ENCODE measurements at places on chromosomes 6 and 20.

DNA sequence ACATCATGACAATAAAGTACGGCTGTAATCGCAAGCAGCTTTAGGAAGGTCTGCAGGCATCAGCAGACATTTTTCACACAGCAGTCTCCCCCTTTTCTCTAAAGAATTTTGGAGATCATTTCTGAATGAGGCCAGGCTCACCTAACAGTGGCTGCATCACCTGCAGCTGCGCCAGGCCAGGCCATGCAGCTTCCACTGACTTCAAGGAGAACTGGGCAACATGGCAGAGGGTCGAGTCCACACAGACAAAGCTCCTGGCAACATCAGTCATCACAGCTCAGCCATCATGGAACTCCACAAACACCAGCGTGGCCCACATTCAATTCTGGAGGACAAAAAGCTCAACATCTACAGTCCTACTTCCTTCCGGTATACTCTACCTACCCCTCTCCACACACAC lies 17.8 kb upstream of the FOXC1 start:
- DNase-seq: no peak

DNA sequence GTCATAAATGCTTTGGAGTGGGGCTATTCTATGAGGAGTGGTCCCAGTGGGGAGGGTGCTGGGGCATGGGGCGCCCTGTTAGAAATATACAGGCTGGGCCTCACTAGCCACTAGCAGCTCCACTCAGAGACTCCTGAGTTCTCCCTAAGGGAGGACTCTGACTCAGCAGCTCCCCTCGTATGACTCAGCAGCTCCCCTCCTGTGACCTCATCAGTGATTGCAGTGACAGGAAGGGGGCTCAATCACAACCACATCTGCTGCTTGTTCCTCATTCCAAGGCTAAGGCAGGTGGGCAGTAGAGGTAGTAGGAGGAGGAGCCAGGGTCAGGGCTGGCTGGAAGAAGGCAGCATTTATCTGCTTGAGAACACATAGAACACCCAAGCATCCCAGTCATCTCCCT lies 73.7 kb downstream of the PRND start:
- DNase-seq: peak; percentile 72

DNA sequence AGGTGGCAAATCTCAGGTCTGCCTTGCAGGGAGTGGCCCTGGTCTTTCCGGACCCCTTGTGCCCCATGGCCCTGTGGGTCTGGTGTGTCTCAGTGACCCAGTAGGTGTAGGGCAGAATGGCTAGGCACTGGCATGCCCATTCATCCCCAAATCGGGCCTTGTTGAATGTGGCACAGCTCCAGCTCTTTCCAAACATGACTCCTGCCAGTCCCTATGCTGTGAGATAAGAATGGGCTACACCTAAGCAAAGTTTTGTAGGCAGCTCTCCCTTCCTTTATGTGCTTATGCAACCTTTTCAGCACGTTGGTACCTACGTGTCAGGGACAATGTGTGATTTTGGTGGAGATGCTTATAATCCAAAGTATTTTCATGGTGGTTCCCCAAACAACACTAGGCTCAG lies 33.9 kb downstream of the FOXO3 start:
- no peak for DNase-seq

DNA sequence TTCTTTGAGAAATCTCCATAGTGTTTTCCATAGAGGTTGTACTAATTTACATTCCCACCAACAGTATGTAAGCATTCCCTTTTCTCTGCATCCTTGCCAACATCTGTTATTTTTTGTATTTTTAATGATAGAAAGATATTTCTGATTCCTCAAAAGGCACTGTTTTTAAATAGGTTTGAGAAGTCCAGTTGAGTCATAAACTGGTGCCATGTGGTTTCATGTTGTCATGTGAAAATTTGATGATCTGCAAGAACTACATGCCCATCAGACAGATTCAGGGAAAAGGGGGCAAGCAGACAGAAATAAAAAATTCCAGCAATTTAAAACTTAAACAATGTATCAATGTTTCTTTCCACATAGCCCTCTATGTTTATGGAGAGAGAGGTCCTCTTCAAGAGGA lies 227.5 kb downstream of the KCNQ5 start:
- DNase-seq: peak; percentile 55

GRCh38 chr6:6812427-6812826 lies 223.9 kb downstream of the LY86 start:
- DNase-seq: no peak

- no peak for DNase-seq
Measured at GRCh38 chr6:89250239-89250638, 33.1 kb upstream of the GABRR1 start.

GRCh38 chr20:41087777-41088176 lies 49.6 kb upstream of the PLCG1 start:
- no peak for DNase-seq

- peak; percentile 52 for DNase-seq
Measured at GRCh38 chr20:59518881-59519706, 85.2 kb upstream of the PHACTR3 start.

DNA sequence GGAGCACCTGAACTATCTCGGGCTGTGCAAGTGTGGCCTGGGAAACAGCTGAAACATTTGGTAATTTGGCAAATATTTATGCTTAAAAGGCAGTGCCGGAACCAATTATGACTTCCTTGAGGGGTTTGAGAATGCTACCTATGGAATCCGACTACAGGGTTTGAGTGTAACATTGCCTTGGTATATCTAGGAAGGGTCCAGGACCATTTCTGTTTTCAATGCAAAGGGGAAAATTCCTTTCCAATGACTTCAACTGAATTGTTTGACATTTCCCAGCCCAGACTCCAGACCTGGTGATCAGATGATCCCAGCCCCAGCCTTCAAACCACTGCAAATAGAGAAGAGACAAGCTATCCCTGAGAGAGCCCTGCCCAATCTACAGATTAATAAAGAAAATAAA lies 4.6 kb upstream of the PPP1R3G start:
- no peak for DNase-seq

DNA sequence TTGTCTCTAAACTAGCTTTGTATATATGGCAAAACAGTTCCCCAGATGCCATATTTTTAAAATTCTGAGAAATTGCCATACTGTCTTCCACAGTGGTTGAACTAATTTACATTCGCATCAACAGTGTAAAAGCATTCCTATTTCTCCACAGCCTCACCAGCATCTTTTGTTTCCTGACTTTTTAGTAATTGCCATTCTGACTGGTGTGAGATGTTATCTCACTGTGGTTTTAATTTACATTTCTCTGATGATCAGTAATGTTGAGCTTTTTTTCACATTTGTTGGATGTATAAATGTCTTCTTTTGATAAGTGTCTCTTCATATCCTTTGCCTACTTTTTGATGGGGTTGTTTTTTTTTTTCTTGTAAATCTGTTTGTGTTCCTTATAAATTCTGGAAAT lies 1222.7 kb upstream of the CITED2 start:
- no peak for DNase-seq

GRCh38 chr6:37097335-37097734 lies 72.6 kb upstream of the PIM1 start:
- DNase-seq: no peak

- DNase-seq: no peak
Measured at GRCh38 chr6:166235666-166236292, 68.1 kb upstream of the TBXT start.

- DNase-seq: no peak
Measured at GRCh38 chr6:29504961-29505360, 17.2 kb upstream of the MAS1L start.

DNA sequence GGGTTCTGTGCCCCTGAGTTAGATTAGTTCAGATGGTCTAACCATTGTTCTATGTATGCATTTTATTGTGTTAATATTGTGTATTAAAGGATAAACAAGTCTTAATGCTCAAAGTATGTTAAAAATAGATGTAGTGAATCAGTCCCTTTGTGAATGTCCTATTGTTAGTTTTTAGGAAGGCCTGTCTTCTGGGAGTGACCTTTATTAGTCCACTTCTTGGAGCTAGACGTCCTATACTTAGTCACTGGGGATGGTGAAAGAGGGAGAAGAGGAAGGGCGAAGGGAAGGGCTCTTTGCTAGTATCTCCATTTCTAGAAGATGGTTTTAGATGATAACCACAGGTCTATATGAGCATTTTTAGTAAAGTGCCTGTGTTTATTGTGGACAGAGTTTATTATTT lies 12.3 kb upstream of the HMGN4 start:
- DNase-seq: no peak

GRCh38 chr6:29723262-29723665 lies at the start of gene HLA-F:
Gene HLA-F (plus strand): TSS chr6:29723434. CDS start chr6:29723464, 30 bp downstream.
- peak; percentile 73 for DNase-seq

DNA sequence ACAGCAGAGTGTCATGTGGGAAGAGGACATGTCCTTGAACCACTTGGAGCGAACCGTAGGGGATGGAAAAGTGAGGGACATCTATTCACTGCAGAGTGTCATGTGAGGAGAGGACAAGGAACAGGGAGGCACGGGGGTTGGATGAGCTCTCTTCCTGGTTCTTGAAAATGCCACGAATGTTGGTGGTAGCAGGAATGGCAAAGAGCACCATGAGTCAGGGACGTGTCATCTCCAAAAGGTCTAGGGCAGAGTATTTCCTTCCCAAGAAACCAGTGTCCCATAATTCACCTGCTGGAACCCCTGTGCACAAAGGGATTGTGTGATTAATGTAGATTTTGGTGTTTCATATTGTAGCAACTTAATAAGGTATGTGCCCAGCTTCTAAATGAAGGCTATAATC lies 136.8 kb downstream of the BFSP1 start:
- DNase-seq: no peak

- DNase-seq: peak; percentile 37
Measured at GRCh38 chr6:452301-453067, 60.9 kb downstream of the IRF4 start.

- no peak for DNase-seq
Measured at GRCh38 chr6:63475707-63476106, 96.6 kb upstream of the LOC128125822 start.

- no peak for DNase-seq
Measured at GRCh38 chr6:41346441-41346840, 11.0 kb downstream of the NCR2 start.

DNA sequence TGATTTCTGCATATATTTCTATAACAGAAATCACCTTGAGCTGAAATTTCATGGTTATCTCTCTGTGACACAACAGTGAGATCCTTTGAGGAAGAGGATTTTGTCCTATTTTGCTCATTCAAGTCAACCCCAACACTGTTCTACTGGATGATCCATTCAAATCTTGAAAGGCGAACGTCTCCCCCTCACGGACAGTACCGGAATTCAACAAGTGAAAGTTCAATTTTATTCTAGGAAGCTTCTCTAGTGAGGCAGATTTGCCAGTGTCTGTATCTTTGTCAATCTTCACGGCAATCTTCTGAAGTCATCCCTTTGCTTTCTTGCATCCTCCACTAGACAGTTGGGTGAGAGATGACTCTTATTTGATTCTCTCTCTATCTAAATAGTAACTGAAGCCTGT lies 91.7 kb upstream of the PDE7B start:
- DNase-seq: peak; percentile 25

DNA sequence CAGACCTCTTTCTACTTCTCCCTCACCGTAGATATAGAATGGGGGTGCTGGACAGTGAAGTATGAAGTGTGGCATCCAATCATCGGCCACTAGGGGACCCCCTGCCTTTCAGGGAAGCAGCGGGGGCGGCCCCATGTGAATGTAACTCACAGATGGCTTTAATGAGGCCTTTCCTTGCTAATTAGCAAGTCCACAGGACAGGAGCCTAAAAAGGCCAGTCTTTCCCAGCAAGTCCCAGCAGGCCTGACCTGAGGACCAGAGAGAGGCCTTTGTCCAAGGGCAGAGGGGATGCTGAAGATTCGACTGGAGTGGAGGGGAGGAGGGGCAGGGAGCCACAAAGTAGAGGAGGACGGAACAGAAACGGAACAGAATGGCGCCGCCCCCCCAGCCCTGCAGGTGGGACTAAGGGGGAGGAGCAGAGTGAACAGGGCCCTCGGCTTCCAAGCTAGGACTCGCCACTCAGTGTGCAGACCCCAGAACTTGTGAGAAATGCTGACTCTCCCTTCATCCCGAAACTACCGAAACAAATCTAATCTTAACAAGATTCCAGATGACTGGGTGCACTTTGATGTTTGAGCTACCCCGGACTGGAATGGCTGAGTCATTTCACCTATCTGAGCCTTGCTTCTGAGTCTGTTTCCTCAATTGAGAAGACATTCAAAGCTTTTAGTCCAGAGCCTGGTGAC lies 5.8 kb downstream of the C6orf132 start:
- peak; percentile 45 for DNase-seq

GRCh38 chr6:75249837-75250236 lies 6.2 kb upstream of the COX7A2 start:
- DNase-seq: no peak

GRCh38 chr20:45409521-45410272 lies 1.6 kb downstream of the DBNDD2 start:
- DNase-seq: no peak

- no peak for DNase-seq
Measured at GRCh38 chr6:119073307-119074051, 5.0 kb downstream of the FAM184A start.

- DNase-seq: no peak
Measured at GRCh38 chr20:56372850-56373249, 14.1 kb downstream of the FAM210B start.

DNA sequence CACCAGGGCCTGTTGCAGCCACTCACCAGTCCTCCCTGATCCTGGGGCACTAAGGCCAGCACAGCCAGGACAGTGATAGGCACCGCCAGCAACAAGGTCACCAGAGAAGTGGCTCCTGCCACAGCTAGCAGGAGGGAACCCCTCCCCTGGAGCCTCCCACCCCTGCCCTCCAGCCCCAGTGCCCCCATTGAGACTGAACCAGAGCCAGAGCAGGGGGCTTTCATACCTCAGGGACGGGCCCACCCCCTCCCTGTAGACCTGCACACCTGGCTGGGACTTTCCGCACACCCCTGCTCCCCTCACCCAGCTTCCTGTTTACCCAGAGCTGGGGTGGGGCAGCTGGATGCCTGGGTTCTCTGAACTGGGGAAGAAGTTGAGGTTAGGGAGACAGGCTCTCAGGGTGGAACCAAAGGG lies at the start of gene LTB:
Gene LTB (minus strand): TSS at position 195 of the 414 bp plus-strand sequence. CDS start 7 bp downstream, at position 188.
- no peak for DNase-seq

DNA sequence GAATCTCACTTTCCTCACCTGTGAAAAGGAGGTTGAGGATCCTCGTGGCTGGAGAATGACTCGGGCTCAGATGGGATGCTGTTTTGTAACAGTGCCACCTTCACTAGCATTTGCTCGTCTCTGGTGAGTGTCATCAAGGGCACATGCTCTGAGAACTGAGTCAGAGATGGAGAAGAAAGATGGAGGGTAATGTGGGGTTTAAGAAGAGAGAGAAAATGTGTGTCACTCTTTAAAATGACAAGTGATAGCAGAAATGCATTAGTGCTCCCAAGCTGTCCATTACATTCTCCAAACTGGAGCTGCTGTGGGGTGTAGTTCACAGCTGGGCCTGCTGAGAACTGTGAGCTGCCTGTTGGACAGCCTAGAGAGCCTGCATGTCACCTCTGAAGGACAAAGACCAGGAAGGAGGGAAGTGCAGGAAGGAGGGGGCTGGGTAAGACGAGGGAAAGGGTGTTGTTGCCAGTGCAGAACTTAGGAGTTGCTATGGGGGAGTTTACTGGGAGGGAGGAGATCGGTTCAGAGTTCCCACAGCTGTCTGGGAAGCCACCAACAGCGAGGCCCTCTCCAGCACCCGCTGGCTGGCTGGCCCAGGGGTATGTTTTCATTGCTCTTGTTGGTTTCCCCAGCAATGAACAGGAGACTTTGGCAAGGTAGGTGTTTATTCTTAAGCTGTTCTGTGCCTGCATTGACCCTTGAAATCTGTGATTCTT lies 19.8 kb downstream of the GMPR start:
- DNase-seq: no peak

Measured in fibroblast of skin of scalp (primary cell).